ENCODE measurements at places on chromosomes 1 and 21. TPM values are rescaled to one million over a fixed set of nuclear protein-coding genes. Genes with fewer than 3 reads are reported as not detected.

LORICRIN gene
- total RNA-seq, result not detected

TLR5 gene
- total RNA-seq, result 6.8 TPM

AKNAD1 gene
- 0.27 TPM for total RNA-seq

SH2D5 gene
- 1.6 TPM for total RNA-seq

MYBPH gene
- not detected for total RNA-seq

TTC34 gene
- total RNA-seq, result 0.27 TPM

FAM72B gene
- 1.1 TPM for total RNA-seq

PTGS2 gene
- 2.2 TPM for total RNA-seq

HSPB7 gene
- 143 TPM for total RNA-seq

GREM2 gene
- 4.1 TPM for total RNA-seq

PDE9A gene
- 23.5 TPM for total RNA-seq

OTUD7B gene
- 34.1 TPM for total RNA-seq

ADGRL4 gene
- 14.5 TPM for total RNA-seq

RSPH1 gene
- not detected for total RNA-seq

GJB3 gene
- 1.1 TPM for total RNA-seq

HES3 gene
- not detected for total RNA-seq

ACOT11 gene
- total RNA-seq, result 4.4 TPM

GRCh38 chr21:35091496-35091895 is 42.4 kb upstream of the RUNX1 start:
- no peak for ATAC-seq

DNA sequence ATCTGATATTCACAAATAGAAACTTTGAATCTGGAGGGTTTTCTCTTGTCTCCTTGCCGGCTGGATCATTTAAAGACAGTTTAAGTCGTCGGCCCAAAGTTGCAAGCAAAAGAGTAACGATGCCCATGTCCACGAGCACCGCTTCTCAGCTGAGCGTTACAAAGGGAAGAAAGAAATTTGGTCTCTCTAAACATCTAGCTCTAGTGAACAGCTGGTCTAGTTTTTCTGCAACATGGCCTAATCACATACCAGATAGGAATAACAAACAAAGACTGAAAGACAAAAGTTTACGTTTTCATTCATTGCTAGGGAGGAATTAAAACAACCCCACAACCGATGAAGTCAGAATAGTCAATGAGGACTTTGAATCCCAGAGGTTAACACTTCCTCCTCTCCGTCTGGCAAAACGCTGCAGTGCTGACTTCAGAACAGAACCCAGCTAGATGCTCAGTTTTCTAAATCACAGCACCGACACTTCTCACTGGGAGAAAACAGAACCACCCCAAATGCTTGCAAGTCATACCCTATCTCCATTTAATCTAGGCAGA is 69.4 kb downstream of the NTPCR start:
- no peak for ATAC-seq

- ATAC-seq, result no peak
Observed at GRCh38 chr1:6954591-6954990, 169.3 kb downstream of the CAMTA1 start.

- ATAC-seq, result no peak
Observed at GRCh38 chr1:111499026-111499785, 4.2 kb downstream of the ADORA3 start.

DNA sequence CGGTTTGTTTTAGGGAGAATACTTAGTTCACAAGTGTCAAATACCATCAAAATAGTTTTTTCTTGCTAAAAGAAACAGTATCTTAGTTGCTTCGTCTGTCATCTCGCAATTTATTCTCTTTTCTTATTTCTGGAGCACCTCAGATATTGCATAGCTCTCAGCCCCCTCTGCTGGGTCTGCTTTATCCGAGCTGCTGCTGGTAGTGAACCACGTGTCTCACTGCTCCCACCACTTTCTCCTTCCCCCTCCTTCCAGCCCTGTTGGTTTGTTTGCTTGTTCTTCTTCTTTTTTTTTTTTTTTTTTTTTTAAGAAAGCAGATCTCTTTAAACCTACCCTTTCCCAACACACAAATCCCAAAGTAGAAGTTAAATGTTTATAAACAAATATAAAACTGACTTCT is 170.8 kb downstream of the EDEM3 start:
- ATAC-seq, result no peak

- no peak for ATAC-seq
Observed at GRCh38 chr1:42831273-42831672, 14.1 kb upstream of the SVBP start.

DNA sequence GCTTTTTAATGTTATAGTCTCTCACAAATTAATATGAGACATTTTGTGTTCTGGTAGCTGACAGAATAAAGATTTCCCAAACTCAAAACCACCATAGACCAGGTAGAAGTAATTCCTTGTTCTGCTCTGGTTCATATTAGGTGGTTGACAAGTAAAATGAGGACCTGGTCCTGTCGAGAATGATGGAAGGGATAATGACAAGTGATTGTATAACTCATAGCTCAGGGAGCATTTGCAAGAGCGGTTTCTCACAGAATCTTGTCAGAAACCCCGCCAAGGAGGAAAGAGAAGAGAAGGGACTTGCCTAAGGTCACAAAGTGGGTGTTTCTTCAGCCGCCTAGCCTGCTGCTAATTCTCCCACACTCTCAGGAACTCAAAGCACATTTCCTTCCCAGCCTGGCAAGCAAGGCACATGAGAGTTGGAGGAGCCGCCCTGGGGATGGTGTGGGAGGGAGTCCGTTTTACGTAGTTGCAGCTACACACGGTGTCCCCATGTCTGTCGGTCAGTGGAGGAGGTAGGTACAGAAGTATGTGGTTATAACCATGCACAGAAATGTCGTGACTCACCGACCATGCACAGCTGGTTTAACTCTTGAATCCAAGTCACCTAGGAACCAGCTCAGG is 46.5 kb downstream of the SAMD13 start:
- no peak for ATAC-seq

DNA sequence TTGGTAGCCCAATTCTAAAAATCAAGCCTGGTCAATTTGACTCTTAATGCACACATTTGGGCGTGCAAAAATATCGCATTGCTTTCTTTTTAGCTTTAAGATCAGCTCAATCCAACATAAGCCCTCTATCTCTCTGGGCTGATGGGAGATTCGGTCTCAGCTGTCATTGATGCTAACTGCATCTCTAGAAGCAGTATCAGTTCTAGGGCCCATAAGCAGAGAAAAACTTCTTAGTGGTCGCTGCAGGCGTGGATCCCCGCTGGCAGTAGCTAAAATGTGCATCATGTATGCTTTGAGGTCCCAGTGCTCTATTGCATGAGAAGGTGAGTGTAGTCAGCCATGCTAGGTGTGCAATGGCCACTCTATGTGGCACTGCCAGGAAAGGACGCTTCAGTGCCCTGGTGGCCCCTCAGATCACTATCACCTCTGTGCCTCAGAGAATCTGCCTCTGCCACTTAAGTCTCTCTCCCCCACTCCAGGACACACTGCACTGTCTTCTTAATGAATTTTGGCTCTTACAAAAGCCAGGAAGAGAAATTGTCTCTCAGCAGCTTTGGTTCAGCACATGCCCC is 79.7 kb upstream of the GADD45A start:
- ATAC-seq, result no peak

GRCh38 chr1:20840731-20841130 is 53.6 kb upstream of the HP1BP3 start:
- no peak for ATAC-seq

DNA sequence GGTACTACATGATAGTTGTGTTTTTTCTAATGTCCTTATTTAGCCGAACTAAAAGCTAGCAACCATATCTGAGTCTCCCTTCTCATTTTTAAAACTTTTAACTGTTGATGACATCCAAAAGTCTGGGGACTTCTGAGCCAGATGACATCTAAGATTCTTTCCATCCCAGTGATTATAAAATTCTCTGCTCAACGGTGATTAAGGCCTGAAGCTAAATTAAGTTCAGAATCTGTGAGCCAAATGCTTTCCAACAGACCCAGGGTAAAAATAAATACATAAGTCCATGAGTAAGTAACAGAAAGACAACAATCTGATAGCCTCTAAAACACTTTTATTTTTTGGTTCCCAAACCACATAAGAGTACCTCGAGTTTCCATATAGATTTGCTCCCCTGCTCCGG is 13.1 kb upstream of the PTP4A2 start:
- ATAC-seq, result no peak

- ATAC-seq, result no peak
Observed at GRCh38 chr1:20107796-20108195, 11.5 kb downstream of the PLA2G2D start.

GRCh38 chr1:74430342-74430934 is 82.0 kb downstream of the LRRC53 start:
- ATAC-seq, result no peak

- peak; percentile 31 for ATAC-seq
Observed at GRCh38 chr21:42182713-42183371, 36.1 kb upstream of the ABCG1 start.

DNA sequence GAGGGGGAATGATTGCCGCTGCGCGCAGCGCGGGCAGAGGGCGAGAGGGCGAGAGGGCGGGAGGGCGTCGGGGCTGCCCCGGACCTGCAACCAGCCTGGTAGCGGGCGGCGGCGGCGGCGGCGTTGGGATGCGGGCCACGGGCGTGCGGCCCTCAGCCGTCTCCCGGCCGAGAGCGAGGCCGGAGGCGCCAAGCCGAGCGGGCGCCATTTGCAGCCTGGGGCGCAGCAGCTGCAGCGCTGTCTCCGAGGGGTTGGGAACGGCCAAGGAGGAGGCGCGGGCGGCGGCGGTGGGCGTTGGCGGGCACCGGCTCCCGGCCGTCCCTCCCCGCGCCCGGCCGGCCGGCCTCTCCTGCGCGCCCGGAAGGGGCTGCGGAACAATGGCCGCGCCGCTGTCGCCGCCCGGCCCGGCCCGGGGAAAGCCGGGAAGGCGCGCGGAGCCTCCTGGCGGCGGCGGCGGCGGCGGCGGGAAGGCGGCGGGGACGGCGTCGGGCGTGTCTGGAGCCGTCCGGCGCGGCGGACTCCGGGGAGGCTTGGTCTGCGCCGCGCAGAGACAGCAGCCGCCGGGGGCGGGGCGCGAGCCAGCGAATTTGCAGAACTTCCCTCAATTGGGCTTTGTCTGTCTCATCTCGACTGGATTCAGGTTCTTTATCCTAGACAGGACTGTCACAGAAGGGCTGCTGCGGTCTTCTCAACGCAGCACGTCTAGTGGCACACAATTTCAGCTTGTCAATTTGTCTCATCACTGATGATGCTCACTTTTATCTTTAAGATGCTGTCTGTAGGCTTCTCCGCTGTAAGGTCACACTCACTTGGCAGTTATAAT is 35.7 kb downstream of the ZBTB8B start:
- peak; percentile 89 for ATAC-seq

GRCh38 chr21:33690874-33691273 is 48.6 kb downstream of the ITSN1 start:
- ATAC-seq, result no peak

GRCh38 chr21:34112316-34113033 is 39.1 kb downstream of the MRPS6 start:
- ATAC-seq, result no peak

- no peak for ATAC-seq
Observed at GRCh38 chr21:25487046-25487594, 120.2 kb downstream of the MRPL39 start.

DNA sequence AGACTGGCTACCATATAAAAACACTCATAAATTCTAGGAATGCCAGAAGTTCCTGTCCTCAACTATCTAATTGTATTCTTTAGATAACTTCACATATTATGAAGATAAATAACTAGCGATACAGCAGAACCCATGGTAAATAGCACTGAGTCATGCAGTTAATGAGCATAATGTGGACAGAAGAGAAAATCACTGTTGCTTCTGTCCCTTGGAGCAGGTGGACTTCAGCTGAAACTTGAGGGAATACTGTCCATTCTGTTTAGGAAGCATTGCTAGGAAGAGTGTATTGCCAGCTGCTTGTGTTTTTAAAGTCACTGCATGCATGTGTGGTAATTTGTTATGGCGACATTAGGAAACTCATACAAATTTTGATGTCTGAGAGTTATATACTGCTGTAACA is 854.4 kb downstream of the LTN1 start:
- ATAC-seq, result no peak

DNA sequence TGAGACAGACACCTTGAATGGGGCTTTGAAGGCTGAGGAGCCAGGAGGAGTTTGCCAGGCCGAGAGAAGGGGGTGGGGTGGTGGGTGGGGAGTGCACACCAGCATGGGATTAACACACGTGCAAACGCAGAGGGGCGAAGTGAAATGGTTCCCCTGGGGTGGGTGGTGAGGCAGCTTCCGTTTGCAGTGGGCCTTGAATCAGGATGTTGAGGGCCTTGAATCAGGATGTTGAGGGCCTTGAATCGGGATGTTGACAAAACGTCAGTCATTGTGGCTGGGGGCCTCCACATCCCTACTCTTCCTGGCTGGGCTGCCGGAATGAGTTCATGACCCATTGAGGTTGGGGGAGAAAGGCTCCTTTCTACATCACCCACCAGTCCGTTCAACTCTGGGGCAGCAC is 16.6 kb downstream of the LDLRAP1 start:
- no peak for ATAC-seq

- peak; percentile 97 for ATAC-seq
Observed at GRCh38 chr1:54581621-54582035, 33.6 kb downstream of the ACOT11 start.

GRCh38 chr1:165632491-165632890 is 1.5 kb downstream of the MGST3 start:
- no peak for ATAC-seq

- no peak for ATAC-seq
Observed at GRCh38 chr1:104182251-104182650, 432.6 kb downstream of the AMY1C start.

GRCh38 chr1:8572106-8572505 is 245.3 kb downstream of the RERE start:
- ATAC-seq, result no peak

DNA sequence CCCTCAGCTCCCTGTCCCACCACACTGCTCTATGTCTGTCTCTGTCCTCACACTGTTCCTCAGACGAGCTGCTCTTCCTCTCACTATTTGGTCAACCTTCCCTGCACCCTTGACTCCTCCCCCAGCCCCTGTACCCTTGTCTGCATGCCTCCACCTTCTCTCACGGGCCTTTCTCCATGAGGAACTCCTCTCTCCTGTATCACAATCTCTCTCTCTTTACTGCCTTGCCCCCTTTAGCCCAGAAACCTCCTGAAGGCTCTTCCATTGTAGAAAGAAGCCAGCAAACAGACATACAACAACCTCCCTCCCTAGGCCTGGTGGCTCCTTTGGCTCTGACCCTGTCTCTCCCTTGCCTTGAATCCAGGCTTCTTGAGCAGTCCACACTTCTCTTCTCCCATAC is 251.6 kb upstream of the CSF3R start:
- no peak for ATAC-seq

DNA sequence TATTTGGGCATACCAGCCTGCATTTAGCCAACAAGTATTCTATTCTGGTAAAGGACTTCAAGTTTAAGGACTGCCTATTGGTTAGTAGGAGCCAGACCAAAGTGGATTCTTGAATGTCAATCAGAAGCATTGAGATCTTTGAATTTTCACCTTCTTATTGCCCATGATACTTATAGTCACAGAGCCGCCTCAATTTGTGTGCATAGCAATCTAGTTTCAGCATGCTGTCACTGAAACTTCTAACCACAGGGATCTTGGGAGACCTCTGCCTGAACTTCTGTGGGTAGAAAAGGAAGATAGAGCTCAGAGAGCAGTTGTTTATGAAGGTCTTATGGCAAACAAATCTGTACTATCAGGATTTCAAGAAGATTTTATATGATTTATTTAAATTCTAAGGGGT is 501.4 kb upstream of the USP24 start:
- no peak for ATAC-seq
